Mucosa of descending colon (tissue), 3 donors: ENCODE measurements at places on chromosomes 2 and 18. TPM values are rescaled to one million over a fixed set of nuclear protein-coding genes. Genes with fewer than 3 reads are reported as not detected.

The SMIM21 gene
- total RNA-seq = not detected

The SP140L gene
- 35.7 TPM for total RNA-seq

The SPEG gene
- 22.2 TPM for total RNA-seq

The SPC25 gene
- total RNA-seq = 6.7 TPM

The CCL20 gene
- total RNA-seq = 24.4 TPM

The SERPINB12 gene
- not detected for total RNA-seq

- no peak for DNase-seq
Observed at GRCh38 chr18:59758837-59759236, 61.6 kb upstream of the CCBE1 start.

GRCh38 chr2:121955872-121956271 is 200.4 kb downstream of the TSN start:
- no peak for DNase-seq

DNA sequence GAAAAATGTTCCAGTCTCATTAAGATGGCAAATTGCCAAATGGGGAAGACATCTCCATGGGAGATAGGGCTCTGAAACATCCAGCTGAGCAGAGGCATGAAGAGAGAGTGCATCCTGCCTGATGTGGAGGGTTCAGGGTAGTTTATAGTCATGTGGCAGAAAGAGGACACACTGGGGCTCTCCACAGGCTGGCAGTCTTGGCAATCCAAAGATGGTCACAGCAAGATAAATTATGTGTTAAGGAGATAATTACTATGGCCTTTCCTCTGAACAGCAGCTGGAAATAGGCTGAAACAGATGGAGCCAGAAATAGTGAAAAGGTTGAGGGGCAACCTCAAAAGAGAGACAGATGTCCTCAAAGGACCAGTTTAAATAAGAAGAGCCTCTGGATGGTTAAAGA is 97.2 kb downstream of the DCC start:
- no peak for DNase-seq

DNA sequence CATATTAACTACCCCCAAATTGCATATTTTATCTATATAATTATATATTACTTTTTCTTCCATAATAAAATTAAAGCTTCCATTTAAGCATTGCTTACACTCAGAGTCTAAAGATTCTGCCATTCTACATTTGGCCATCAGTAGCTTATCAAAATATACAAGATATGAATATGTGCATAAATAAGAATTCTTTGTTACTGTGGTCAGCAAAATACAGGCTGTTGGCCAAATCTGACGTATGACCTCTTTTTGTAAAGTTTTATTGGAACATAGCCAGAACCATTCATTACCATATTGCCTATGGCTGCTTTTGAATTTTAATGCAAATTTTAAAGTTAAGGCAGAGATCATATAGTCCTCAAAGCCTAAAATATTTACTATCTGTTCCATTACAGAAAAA is 643.9 kb upstream of the VRK2 start:
- DNase-seq = no peak

DNA sequence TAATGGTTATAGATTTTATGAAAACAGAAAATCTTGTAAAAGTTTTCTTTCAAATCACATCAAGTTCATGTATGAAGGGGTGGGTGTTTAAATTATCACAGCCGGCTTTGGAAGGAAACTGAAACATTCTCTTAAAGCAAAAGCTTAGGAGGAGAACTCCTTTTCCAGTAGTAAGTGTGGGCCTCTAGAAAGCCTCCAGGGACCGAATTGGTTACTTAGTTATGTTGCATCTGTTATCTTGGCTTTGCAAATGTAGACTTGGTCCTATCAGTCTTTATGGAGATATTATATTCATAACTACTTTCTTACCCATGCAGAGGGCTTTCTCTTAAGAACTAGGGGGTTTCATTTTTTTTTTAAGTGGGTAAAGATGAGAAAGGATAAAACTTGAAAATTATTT is 7.4 kb downstream of the NAB1 start:
- DNase-seq = no peak

DNA sequence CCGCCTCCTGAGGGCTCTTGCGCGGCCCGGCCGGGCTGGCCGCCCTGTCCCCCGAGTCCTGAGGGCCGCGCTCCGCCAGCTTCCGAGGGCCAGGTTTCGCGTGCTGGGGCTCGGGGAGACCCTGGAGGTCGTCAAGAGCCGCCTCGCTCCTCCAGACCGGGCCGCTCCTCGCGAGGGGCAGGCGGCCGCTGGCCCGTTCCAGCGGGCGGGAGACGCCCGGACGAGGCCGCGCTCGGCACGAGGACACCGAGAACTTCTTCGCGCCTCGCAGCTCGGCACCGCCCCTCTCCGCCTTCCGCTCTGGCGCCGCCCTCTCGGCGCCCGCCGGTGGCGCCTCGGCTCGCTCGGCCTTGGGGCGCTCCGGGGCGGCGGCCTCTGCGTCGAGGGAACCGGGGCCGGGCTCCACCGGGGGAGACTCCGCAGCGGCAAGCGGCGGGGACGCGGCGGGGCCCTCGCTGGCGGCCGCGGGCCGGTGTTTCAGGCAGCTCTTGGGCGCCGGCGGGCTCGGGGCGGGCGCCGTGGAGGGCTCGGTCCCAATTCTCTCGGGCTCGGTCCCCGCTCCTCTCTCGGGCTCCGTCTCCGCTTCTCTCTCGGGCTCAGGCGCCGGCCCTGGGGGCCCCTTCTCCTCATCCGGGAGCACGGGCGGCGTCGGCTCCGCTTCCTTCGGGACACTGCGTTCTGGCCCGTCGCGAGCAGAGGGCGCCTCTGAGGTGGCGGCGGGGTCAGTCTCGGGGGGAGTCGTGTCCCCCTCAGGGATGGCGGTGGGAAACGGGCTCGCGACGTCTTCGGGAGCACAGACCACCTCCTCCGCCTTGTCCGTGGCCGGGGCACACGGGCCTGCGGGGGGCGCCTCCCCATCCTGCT is 91.6 kb upstream of the MGAT4A start:
- peak; percentile 46 for DNase-seq

- no peak for DNase-seq
Observed at GRCh38 chr2:139613264-139613663, 833.1 kb upstream of the NXPH2 start.

DNA sequence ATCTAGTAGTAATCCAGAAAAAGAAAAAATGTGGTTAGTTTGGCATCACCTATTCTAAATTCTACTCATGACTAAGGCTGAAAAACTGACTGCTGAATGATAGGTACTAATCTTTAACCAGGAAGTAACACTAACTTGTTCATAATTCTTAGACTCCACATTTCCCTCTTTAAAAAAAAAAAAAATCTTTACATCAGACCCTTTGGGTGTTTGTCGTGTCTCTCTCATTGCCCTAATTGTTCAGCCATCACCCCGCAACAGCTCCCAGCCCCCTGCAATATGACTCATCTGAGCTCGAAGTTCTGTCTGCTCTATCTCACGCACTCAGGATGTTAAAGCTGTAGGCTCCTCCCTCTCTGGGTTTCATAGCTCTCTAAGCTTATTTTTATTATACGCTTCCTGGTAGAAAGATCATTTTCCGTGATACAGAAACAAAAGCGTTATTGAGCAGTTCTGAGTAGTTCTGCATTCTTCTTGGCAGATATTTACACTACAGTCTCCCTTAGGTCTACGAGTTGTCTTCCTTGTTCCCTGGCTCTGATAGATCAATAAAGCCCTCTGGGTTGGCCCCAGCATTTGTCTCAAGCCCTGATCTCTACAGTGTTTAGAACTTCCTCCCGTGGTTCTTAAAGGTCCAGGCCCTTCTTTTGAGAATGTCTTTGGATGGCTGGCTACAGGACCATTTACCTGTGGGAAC is 95.6 kb downstream of the TNFRSF11A start:
- no peak for DNase-seq

DNA sequence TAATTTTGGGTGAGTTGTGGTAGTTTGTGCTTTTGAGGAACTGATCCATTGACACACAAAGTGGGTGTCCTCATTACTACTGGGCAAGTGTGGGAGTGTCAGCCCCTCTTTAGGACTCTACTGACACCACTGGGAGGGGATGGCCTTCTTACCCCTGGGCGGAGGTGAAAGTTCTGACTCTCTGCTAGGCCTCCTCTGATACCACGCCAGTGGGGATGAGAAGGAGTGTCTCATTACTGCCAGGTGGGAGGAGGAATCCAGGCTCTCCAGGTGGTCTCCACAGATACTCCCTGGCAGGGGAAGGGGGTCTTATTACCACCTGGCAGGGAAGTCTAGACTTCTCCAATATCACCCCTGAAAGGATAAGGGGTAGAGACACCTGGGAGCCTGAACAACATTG is 9.1 kb downstream of the LCLAT1 start:
- no peak for DNase-seq

GRCh38 chr2:20599861-20600461 is 50.9 kb downstream of the HS1BP3 start:
- DNase-seq = no peak

DNA sequence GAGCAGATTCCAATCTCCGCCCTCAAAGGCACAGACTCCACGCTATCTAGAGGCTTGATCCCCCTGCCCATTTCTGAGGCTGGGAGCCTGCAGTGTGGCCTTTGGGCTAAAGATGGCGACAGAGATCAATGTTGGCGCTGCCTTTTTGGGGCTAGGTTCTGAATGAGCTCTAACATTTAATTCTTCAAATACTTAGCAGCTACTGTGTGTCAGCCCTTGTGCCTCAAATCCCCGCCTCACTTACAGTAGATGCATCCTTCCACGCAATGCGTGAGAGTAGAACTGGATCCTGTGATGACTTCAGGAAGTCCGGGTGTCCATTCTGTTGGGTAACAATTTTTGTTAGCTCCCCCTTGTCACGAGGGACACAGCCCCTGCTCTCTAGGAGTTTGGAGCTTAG is 12.4 kb downstream of the IL1F10 start:
- peak; percentile 52 for DNase-seq

DNA sequence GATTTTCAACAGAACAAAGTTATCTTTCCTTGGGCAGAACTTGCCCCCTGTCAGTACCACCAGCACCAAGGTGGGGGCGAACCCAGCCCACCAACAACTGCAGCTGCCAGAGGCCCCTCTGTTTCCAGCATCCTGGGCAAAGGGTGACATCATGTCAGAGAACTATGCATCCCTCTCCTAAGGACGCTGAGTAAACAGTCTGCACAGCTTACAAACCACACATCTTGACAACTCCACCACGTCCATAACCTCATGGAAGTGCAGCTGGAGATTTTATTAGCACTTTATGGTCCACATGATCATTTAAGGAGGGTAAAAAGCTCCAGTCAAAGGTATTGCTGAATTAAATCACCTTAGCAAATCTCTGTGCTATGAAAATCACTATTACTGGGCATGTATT is 40.4 kb downstream of the PIEZO2 start:
- DNase-seq = no peak

- no peak for DNase-seq
Observed at GRCh38 chr2:233075966-233076339, 15.8 kb downstream of the INPP5D start.

GRCh38 chr2:217857624-217858506 is 144.9 kb downstream of the TNS1 start:
- DNase-seq = no peak

DNA sequence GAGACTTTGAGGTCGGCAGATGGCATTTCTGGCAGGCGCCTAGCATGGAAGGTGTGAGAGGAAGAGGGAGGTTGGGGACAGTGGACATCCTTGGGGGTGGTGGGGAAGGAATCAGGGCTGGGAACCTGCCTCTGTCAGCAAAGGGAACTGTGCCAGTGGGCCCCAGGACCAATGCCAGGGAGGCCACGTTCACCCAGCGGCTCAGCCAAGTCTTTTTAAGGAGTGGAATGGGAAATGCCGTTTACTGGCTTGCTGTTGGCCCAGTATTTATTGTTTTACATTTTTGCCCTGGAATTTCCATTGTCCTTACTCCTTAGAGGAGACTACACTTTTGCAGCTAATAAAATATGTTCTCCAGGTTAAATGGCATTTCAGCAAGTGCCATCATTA is 135.2 kb downstream of the MCFD2 start:
- no peak for DNase-seq

DNA sequence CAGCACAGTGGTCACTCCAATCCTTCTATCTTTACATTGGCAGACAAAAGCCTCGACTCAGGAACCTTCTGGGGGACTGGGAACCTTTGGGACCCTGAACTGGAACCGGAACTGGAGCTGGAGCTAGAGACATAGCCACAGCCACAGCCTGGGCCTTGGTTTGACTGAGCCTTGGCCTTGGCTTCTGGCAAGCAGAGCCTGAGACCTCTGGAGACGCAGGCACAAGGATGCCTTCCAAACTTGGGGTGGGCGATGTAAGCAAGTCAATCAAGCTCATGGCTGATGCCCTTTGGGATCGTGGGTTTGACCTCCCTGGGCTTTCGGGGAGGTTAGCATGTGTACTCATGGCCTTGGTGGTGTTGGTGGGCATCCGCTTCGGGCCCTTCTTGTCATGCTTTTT is 619.3 kb downstream of the MBD2 start:
- DNase-seq = no peak

DNA sequence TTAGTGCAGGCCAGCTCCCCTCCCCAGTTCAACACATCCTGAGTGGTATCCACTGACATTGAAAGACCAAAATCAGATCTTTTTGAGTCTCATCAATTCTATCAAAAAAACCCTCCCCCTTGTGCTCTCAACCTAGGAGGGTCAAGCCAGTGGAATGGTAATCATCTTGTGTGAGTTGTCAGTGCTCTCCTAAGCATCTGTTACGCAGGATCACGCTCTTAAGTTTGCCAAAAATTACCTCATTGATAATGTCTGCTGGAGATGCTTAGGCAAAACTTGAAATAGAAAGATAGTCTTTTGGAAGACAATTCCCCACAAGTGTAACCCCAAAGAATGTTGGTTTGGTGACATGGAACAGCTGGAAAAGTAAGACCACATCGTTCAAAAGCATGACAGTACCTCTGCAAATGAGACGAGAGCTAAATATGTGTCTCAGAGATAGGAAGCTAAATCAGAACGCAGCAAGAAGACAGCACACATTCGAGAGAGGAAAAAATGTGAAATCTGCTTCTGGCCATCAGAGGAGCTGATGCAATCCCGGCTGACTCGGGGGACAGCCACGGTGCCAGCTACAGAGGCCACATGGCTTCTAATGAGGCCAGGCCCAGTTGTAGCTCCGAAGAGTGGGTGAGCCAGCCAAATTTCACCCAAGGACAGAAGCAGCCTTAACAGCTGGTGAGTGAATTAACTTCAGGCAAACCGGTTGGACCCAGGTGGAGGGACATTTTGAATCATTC is 753.9 kb downstream of the RNF144A start:
- DNase-seq = no peak

GRCh38 chr2:240999873-241000541 is 1.6 kb downstream of the SNED1 start:
- peak; percentile 45 for DNase-seq

DNA sequence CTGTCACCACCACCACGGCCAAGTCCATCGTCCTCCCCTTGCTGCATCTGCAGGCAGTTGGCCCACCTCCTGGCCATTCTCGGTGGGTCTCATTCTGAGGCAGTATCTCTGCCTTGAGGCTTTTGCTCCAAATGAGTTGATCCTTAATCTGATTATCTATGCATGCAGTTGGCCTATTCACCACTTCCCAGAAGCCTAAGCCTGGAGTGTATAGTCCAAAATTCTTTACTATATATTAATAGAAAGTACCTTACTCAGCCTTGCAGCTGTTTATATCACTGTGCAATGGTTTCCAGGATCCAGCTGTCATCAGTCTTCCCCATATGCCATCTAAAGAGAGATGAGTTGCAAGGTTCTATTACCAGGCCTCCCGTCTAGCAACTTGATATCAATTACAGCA is 292.4 kb downstream of the SS18 start:
- no peak for DNase-seq

GRCh38 chr2:72394541-72395070 is 246.9 kb upstream of the CYP26B1 start:
- DNase-seq = peak; percentile 16

- no peak for DNase-seq
Observed at GRCh38 chr2:96315400-96316071, 9.6 kb upstream of the ITPRIPL1 start.
